Activated naive CD8-positive, alpha-beta T cell treated with anti-CD3 and anti-CD28 coated beads, Interleukin-2, amount 50 U/mL, for 16 hours (primary cell): ENCODE measurements at places on chromosomes 7 and 10.

- no peak for DNase-seq
Observed at GRCh38 chr10:114038819-114039218, 4.8 kb upstream of the ADRB1 start.

- no peak for DNase-seq
Observed at GRCh38 chr10:100734295-100735086, 10.9 kb upstream of the PAX2 start.

DNA sequence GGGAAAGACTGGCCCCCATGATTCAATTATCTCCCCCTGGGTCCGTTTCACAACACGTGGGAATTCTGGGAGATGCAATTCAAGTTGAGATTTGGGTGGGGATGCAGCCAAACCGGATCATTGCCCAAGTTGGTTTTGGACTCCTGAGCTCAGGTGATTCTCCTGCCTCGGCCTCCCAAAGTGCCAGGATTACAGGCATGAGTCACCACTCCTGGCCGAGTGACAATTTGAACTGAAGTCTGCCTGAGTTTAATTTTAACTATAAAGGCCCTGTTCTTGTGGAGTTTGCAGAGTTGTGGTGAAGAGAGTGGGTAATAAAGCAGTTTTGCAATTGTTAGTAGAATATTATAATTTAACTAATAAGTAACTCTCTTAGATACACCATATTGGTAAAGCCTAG lies 78.3 kb downstream of the GALNT17 start:
- DNase-seq: no peak

- DNase-seq: no peak
Observed at GRCh38 chr7:74625446-74625845, 32.1 kb upstream of the GTF2I start.

- DNase-seq: no peak
Observed at GRCh38 chr10:113438652-113439051, 114.2 kb upstream of the HABP2 start.

DNA sequence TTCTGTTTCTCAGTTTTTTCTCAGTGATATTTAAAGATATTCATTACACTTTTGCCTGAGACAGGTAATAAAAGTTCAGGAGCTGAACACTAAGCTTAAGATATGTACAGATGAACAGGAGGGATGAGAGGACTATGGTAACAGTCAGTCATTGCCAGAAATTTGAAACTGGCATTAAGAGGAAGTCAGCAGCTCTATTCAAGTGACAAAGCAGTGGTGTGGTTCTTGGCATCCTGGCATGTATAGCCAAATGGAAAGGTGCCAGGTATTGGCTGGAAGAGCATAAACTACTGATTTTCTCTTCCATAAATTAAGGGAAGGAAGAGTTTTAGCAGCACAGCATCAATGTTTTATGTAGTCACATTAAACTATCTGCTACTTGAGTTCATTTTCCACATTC lies 22.7 kb downstream of the HOXA1 start:
- DNase-seq: no peak

GRCh38 chr10:5893321-5893720 lies 3.3 kb downstream of the FBH1 start:
- DNase-seq: no peak

DNA sequence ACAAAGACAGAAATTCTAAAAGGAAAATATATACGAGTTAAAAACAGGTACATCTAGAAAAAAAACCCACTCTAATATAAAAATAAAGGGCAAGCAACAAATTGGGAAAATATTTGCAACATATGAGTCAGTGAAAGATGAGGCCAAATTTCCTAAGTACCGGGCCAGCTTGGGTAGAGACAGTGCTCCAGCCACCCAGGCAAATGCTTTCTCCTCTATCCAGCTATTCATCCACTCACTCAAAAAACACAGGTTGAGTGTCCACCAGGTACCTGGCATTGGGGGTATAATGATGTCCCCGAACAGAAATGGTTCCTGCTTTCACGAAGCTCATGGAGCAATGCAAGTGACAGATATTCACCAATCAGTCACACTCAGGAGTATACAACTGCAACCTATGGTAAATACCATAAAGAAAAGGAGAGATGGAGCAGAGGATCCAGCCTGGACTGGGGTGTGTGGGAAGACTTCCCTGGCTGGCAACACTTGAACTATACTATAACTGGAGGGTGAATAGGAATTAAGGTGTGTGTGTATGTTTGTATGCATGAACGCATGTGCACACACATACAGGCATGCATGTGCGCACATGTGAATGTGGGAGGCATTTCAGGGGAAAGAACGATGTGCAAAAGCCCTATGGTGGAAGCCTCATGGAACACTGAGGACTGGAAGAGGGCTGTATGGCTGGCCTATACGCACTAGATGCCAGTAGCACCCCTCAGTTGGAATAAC lies 2.3 kb downstream of the ARHGAP22 start:
- no peak for DNase-seq

GRCh38 chr7:156003220-156004162 lies 191.2 kb upstream of the SHH start:
- DNase-seq: no peak

- DNase-seq: no peak
Observed at GRCh38 chr7:135843214-135843613, 94.6 kb upstream of the FAM180A start.

DNA sequence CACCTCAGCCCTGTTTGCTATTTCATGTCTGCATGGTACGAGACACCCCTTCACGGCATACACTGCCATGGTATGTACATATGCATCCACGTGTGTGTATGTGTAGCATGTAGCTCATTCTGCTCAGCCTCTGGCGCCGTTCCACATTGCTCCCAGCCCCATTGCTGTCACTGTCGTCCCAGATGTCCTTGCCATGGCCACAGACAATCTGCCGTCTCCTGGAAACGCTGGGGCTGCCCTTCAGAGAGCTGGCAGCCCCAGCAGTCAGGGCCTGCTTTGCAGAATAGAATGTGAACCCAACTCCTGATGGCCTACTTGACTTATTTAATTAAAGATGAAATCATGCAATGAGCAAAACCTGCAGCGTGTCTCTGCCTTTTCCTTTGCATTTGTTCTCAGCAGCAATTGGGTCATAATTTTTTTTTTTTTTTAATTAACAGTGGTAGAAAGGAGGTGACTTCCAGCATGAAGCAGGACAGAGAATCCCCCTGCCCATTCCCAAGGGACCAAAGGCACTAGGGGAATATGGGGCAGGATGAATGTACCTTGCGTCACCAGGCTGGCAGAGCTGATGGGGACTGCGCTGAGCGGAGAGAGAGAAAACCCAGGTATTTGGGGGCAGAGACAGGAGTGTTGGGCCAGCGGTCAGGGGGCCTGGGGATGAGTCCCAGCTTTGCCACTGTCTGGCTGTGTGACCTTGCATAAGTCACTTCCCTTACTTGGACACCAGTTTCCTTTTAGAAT lies 49.2 kb downstream of the CHST3 start:
- no peak for DNase-seq

DNA sequence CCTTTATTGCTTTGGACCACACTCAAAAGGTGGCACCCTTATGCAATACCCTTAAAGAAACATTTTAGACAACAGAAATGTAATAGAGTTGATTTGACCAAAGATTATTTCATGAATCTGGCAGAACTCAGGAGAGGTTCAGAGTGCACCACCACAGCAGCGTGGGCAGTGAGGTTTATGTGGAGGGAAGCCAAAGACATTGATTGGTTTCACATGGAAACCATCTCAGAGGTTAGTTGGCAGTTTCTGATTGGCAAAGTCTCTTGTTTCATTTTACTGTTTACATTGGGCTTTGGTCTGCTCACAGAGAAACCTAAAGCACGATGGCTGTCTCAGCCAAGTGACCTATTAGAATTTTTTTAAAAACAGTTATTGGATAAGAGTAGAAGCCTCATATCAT lies 101.3 kb downstream of the SDHAF3 start:
- no peak for DNase-seq

DNA sequence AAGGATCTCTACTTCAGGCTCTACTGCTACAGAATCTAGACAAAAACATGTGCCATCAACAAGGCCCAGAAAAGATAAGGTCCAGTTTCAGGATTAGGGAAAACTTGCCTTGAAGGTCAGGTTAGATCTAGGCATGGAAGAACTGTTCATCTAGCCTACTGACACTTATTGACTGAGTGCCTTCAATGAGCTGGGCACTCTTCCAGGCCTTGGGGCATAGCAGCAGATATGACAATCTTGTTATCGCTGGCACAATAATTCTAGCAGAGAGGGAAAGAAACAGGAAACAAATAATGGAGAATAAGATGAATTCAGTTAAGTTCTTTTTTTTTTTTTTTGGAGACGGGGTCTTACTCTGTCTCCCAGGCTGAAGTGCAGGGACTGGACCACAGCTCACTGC lies 71.6 kb downstream of the ADCYAP1R1 start:
- no peak for DNase-seq

DNA sequence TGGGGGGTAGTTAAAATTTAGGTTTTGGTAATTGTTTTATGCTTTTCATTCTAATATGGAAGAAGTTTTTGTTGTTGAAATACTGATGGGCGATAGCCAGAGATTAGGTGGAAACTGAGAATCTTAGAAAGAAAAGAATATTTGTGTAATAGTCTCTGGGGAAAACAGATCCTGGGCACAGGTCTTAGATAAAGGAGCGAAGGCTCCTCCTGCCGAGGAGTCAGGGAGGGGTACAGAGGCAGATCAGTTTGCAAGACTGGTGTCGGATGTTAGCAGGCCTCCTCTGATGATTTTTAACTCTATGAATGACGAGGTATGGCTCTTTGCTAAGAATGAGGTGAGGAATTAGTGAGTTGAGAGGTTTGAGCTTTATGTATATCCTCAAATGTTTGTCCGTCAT lies 339.7 kb downstream of the HGF start:
- no peak for DNase-seq

DNA sequence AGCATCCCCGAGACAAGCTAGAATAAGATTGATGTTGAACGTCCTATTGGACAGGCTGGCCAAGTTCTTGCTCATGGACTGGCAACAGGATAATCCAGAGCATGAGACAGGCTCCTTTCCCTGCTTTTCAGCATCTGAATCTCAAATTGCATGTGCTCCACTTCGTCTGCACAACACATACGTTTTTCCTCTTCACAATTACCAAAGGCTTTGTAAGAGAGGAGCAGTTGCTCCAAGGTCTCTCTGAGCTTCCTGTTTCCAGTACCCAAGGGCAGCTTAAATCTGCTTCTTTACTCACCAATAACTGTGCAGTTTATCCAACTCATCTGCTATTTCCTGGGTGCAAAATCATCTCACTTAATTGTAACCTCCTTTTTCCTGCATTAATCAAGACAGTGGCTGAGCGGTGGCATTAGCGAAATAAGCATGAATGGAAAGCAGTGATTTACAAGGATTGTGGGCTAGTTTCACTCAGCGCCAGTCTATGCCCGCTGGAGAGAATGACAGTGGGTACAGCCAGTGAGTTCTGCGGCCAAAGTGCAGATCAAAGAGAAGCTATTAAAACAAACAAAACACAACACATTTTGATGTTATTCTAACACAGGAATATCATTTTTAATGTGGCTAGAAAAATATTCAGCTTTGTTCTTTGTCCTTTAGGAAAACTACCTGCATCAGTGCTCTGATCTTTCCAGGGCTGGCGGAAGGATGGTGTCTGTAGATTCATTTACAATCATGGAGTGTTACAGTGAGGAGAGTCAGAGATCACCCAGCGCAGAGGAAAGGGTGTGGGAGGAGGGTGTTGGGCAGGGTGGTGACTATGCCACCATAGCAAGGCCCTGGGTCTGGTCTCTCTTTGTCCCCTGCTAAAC lies 79.8 kb downstream of the CHN2 start:
- no peak for DNase-seq

- no peak for DNase-seq
Observed at GRCh38 chr7:85719981-85720953, 533.4 kb upstream of the SEMA3D start.

GRCh38 chr10:69851306-69851705 lies 49.6 kb downstream of the COL13A1 start:
- DNase-seq: no peak

- DNase-seq: no peak
Observed at GRCh38 chr10:11113156-11113555, 95.5 kb downstream of the CELF2 start.

- no peak for DNase-seq
Observed at GRCh38 chr7:93156884-93157283, 8.7 kb upstream of the SAMD9L start.

DNA sequence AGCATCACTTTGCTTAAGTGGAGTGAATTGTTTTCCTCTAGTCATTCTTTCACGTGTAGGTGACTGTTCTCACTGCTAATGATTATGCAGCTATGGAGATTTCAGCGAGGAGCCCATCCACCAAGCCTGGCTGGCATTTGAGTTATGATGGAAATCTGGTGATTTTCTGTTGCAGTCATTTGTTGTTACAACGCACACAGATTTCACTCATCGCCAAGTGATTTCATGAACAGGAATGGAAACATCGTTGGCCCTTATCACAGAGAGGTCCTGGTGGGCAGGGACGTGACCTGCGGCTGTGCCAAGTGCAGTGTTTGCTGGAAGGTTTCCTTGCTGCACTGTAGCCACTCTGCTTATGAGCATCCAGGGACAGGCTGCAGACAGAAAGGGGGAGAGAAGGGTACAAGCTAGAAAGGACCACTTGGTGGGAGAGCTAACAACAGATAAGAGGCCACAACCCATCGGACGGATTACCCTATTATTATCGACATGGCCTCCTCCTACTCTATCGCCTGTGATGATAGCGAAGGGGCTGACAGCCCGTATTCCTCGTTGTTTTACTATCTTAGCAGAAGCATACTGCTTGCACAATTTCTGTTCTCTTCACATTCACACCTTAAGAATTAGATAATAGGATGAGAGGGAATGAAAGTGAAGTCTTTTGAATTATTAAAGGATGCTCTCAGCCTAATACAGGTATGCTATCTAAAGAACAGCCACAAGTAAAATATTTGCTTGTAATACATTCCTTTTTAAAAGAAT lies 99.0 kb upstream of the PITRM1 start:
- no peak for DNase-seq

DNA sequence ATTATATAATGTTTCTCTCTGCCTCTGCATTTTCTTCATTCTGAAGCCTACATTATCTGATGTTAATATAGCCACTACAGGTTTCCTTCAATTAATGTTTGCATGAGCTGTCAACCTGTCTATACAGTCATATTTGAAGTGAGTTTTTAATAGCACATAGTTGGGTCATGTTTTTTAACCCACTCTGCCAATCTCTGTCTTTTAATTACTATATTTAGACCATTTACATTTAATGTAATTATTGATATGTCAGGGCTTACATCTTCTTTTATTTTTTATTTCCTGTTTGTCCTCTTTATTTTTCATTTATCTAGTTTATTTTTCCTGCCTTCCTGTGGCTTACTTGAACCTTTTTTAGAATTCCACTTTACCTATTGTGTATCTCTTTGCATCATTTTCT lies 124.3 kb upstream of the PDE1C start:
- DNase-seq: no peak

- no peak for DNase-seq
Observed at GRCh38 chr10:30114881-30115625, 55.7 kb upstream of the JCAD start.

GRCh38 chr7:81698965-81699364 lies 70.9 kb downstream of the HGF start:
- no peak for DNase-seq

DNA sequence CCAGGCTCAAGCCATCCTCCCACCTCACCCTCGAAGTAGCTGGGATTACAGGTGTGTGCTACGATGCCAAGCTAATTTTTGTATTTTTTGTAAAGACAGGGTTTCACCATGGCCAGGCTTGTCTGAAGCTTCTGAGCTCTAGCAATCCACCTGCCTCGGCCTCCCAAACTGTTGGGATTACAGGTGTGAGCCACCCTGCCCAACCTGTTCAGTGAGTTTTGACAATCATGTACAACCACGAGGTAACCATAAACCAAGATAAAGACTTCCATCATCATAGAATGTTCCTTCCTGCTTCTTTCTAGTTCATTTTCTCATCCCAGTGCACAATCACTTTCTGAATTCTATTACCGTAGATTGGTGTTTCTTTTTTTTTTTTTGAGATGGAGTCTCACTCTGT lies 30.5 kb upstream of the MKRN1 start:
- no peak for DNase-seq
